ENCODE measurements at places on chromosomes 11 and 22.
A peak's percentile ranks its signal among the peaks of the same experiment; 100 is the strongest.

- DNase-seq = no peak
These were observed 5.1 kb downstream of the MYEOV start for GRCh38 chr11:69299023-69299461.

DNA sequence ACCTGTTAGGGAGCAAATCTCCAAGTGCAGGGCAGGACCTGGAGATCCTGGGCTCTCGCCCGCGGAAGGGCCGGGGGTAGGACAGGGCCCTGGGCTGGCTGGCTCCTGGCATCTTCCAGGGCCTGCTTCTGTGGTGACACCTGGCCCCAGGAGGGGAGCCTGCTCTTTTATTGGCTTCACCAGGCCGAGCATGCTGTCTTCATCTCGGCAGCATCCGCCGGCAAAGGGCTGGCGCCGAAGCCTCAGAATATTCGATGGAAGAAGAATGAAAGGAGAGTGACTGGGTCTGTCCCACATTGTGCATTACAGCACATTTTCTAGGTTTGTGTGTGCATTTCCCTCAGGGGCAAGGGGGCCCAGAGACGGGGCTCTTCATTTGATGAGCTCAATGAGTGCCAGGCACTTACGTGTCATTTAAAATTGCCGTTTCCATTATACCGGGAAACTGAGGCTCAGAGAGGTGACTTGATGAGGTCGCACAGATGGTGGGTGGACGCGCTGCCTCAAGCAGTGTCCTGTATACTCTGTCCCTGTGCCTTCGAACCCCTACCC lies 70.0 kb downstream of the RBX1 start:
- DNase-seq = peak; percentile 41

DNA sequence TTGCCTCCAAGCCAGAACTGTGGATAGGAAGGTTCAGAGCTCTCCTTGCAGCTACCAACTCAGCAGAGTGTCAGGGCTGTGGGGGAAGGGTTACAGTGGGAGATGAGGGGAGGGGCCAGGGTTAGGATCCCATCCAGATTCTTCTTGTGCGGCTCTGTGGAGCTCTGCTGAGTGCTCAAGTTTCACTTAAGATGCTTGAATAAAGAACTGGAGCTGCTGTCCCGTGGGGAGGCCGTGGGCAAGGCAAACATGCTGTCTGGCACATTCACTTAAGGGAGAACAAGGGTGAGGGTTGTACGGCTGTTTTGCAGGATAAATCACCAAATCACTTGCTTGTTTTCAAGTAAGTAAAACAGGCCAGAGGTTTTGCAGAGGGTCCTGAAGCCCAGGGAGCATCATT lies 197.1 kb downstream of the FAM76B start:
- DNase-seq = no peak

GRCh38 chr11:47078751-47079521 lies 97.7 kb downstream of the ARFGAP2 start:
- DNase-seq = no peak

DNA sequence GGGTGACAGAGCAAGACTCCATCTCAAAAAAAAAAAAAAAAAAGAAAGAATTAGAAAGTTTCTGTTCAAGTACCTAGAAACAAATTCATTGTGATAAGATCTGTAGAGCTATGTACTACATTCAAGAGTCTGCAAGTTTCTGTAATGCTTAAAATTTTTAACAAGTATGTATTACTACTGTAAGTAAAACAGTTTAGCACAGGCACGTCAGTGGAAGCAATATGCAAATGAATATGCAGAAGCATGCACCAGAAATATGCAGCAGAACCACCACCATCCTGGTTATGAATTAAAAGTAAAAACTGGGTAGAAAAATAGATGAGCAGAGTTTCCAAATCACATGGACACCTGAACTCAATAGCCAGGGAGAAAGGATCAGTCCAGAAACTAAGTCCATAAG lies 19.3 kb downstream of the SBF2 start:
- peak; percentile 26 for DNase-seq

GRCh38 chr22:17471886-17472535 lies 91.3 kb upstream of the SLC25A18 start:
- peak; percentile 55 for DNase-seq

DNA sequence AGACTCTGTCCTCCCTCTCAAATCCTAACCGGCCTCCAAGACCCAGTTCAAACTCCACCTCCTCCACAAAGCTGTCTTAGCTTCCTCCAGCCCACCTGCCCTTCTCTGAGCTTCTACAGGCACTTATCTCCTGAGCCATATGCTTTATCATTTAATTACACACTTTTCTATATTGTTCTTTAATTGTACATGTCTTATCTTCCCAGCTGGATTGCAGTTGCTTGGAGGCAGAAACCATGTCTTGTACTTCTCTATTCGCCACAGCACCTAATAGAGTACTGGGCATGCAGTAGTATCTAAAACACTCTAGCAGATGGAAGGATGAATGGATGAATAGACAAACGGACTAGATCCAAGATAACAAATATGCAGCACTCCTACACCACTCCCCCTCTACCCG lies 11.3 kb downstream of the TRIM29 start:
- no peak for DNase-seq
